ENCODE measurements at places on chromosomes 1 and 21. TPM values are rescaled to one million over a fixed set of nuclear protein-coding genes. Genes with fewer than 3 reads are reported as not detected.

The LYPD8 gene
- not detected for total RNA-seq

DNA sequence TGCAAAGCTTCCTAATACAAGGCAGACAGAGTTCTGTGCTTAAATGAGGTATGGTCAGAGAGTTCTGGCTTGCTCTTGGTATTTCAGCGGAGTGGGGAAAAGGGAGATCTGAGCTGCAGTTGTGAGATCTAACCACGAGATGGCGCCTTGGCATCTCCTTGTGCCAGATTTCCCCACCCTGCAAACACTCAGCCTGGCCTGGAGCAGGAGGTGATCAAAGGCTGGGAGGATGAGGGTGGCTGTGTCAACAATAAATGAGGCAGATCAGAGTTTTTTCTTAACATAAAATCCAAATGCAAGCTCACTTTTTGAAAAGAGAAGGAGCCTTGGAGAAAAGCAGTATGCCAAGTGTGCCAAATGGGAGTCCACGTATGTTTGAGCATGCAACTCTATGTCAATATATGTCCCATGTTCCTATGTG is 4.1 kb upstream of the TFAP2E start:
- H3K27ac ChIP-seq = no peak overlapping the region
- H3K4me1 ChIP-seq = peaks cover 4% of the 10 kb centered on the region
- H3K27me3 ChIP-seq = peaks cover 44% of the 10 kb centered on the region
- peak; percentile 92 for DNase-seq
- no peak overlapping the region for H3K4me3 ChIP-seq

DNA sequence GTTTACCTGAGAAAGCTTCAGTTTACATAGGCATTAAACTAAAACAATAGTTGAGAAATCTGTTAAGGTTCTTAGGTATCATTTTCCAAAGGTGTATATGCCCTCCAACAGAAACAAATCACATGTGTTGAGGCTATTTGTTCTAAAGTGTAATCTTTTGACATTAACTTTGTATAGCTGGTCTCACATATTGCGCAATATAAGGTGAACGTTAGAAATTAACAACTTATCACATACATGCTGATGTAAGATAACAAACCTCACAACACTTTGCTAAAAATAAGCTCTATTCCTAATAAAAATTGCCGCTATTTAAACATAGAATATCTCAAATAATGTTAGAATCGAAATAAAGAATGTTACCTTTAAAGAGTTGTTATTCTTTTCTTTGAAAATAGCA is 340.6 kb downstream of the SRGAP2C start:
- no peak overlapping the region for H3K4me3 ChIP-seq
- no peaks in the 10 kb centered on the region for H3K27me3 ChIP-seq
- H3K36me3 ChIP-seq = no peaks in the 10 kb centered on the region
- no peaks in the 10 kb centered on the region for H3K4me1 ChIP-seq

DNA sequence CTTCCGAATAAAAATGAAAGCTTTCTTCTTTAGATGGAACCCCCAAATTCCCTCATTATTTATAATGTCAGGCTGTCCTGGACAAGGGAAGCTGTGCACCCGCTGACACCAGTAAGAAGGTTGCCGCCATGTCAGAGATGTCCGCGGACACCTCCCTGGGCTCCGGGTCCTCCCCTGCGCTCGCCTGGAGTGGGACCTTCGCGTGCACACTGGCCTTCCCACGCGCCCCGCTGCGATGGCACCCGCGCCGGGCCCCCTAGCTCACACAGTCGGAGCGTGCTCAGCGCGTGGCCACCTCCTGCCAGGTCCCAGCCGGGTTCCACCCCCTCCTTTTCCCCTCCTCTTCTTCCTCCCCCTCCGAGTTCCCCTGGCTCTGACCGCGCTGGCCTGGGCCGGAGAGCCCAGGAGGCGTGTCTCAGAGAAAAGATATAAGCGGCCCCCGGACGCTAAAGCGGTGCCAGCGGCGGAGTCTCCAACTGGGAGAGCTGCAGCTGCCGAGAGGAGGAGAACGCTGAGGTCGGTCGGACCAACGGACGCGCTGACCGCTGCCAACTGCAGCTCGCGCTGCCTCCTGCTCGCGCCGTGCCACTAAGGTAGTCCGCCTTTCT is at the start of gene G0S2:
TSS of gene G0S2 (plus strand) at position 456 of the 608 bp plus-strand sequence. CDS start 273 bp downstream, outside the sequence.
- peak; percentile 82 for DNase-seq
- peaks cover 99% of the 10 kb centered on the region for H3K27me3 ChIP-seq
- no peaks in the 10 kb centered on the region for H3K4me1 ChIP-seq
- H3K4me3 ChIP-seq = peak within 1 kb of the TSS; percentile 81
- H3K36me3 ChIP-seq = no peaks in the 10 kb centered on the region

GRCh38 chr1:42282867-42283583 is 52.0 kb downstream of the FOXJ3 start:
- no peak for DNase-seq
- no peaks in the 10 kb centered on the region for H3K27me3 ChIP-seq
- peaks cover 13% of the 10 kb centered on the region for H3K36me3 ChIP-seq
- no peak overlapping the region for H3K27ac ChIP-seq
